NCI-H446 treated with DMSO at 0.1 percent for 48 hours (cell line): ENCODE measurements at places on chromosomes 12 and 14.
A peak's percentile ranks its signal among the peaks of the same experiment; 100 is the strongest.

- no peak for DNase-seq
These were observed 14.4 kb downstream of the TTLL5 start for GRCh38 chr14:75675265-75675960.

GRCh38 chr12:6603095-6603567, 4.0 kb downstream of the CHD4 start:
- DNase-seq: no peak

DNA sequence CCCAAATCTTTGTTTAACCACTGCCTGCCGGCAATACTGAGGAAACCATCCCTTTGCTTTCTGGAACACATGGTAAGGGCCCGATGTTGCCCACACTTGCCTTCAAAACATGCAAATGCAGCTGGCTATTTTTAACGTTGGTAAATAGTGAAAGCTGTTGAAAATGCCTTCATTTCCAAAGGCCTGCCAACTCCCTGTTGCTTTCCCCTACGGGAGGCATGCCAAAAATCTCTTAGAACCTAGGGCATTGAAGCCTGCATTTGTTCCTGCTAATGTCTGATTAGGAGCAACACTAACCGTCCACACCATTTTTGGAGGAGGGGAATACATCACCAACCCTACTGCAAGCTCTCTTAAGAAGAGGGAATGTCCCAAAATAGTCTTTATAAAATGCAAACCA, 152.6 kb upstream of the NOS1 start:
- peak; percentile 5 for DNase-seq

- peak; percentile 42 for DNase-seq
These were observed 117.1 kb downstream of the SLC25A47 start for GRCh38 chr14:100440207-100440631.

DNA sequence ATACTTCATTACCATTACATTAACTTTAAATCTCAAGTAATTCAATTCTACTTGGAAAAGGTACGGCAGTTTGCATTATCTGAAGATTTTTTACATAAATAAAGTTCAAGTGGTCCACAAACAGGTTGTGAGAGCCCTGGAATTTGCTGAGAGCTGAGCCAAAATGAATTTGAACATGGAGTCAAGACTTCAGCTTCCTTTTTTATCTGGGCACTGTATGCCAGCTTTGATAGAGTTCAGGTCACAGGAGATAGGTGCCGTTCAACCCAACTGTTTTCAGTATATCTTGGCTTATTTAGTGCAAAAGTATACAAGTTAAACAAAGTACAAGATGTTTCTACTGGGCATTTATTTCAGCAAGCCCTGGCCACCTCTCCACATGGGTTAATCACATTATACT, 28.8 kb downstream of the HNRNPC start:
- no peak for DNase-seq

- DNase-seq: no peak
These were observed 1.7 kb upstream of the SYNE3 start for GRCh38 chr14:95518045-95518751.

- no peak for DNase-seq
These were observed 14.4 kb downstream of the NIN start for GRCh38 chr14:50816395-50817047.

DNA sequence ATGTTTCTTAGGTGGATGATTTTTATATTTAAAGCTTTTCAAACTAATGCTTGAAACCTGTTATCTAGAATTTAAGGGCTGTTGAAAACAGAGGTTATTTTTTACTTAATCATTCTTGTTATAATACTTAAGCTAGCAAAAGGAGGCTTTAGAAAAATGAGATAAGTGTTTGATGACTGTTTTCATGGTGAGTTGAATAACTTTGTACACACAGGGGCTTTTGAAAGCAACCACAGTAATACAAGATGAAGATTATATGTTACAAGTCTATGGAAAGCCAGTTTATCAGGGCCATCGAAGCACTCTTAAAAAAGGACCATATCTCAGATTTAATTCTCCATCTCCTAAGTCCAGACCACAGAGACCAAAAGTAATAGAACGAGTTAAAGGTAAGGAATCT, 33.3 kb downstream of the KIAA0586 start:
- DNase-seq: no peak

- peak; percentile 11 for DNase-seq
These were observed 27.7 kb downstream of the PPP1R13B start for GRCh38 chr14:103819503-103820307.

DNA sequence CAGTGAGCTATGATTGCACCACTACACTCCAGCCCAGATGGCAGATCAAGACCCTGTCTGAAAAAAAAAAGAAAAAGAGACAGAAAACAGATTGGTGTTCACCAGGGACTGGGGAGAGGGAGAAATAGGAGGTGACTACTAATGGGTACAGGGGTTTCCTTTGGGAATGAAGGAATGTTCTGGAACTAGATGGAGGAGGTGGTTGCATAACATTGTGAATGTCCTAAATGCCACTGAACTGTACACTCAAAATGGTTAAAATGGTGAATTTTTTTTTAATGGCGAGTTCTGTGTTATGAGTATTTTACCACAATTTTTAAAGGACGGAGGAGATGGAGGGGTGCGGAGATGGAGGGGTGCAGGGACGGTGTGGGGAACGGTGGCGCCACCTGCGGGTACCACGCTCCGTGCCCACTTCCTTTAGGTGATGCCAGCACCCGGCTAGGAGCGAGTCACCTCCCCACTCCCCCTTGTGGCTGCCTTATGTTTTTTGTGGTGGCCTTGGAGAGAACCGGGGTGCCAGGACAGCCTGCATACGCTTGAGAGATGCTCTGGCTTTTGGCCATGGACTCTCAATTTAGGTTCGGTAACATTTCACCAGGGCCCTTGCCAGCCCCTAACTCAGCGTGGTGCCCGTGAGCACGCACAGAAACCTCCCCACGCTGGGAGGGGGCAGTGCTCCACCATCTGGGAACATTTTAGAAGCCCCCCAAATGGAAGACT, 16.1 kb downstream of the UBC start:
- DNase-seq: peak; percentile 10

DNA sequence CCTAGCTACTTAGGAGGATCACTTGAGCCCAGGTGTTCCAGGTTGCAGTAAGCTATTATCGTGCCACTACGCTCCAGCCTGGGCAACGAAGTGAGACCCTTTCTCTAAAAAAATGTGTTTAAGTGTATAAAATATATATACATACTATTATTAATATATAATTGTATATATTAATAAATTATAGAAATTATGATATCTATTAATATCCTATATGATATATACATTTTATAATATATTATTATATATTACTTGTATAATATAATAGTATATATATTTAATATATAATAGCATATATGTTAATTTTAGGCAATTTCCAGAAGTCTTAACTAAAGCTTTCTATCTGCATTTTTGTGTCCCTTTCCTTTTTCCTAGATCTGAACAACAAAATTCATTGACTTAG, 12.3 kb downstream of the ALDH1L2 start:
- DNase-seq: no peak

DNA sequence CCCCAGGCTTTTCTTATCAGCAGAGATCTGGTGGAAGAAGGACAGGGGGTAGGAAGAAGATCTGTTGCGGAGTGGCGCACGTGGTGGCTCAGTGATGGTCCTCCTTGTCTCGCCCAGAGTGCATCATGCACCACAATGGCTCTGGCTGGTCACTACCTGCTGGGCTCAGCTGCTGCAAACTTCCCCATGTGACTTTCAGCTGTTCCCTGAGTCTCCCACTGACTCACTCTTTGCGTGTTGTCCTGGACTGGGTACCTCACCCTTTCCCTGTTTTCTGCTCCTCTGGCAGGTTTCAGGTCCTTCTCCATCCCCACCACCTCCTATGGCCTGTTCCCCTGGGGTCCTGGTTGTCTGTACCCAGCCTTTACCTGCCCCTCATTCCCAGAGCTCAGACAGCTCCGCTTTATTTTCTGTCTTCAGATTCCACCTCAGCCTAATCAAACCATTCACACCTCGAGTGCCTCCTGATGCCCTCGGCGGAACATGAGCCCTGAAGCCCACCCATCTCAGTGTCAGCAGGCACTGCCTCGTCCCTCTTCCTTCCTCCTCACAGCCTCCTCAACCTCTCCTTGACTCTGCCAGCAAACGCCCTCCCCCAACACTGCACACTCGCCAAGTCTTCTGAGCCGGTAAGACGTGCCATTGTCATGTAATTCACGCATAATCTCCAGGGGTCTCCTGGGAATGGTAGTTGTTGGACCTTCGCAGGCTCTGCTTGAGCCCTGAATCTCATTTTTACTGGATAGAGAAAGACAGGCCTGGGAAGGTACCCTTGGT, 1.8 kb downstream of the C1R start:
- DNase-seq: no peak
